Mesothelial cell of epicardium (in vitro differentiated cells): ENCODE measurements at places on chromosomes 7 and 10.

DNA sequence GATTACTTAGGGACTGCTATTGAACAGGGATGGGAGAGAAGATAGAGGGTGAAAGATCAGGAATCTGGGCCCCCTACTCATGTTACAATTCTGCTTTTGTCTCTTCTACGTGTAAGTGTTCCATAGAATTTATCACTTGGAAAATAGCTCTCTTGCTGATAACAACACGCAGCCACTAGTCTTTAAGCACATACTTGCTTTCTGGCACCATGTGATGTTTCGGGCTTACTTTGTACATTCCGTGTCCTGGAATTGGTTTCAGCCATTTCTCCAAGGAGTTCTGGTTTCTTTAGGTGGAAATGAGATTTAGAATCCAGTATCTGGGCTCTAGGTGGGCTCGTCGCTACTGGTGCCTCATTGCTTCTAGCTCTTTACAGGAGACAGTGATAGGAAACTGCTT, 59.7 kb downstream of the TFAM start:
- H3K4me1 ChIP-seq, result peaks cover 5% of the 10 kb centered on the region
- no peak overlapping the region for H3K27ac ChIP-seq
- no peak for DNase-seq
- H3K4me3 ChIP-seq, result no peak overlapping the region
- no peaks in the 10 kb centered on the region for H3K27me3 ChIP-seq

GRCh38 chr10:788796-789748, 99.6 kb upstream of the DIP2C start:
- H3K27ac ChIP-seq, result no peak overlapping the region
- peaks cover 10% of the 10 kb centered on the region for H3K4me1 ChIP-seq
- no peaks in the 10 kb centered on the region for H3K27me3 ChIP-seq
- no peaks in the 10 kb centered on the region for H3K36me3 ChIP-seq

GRCh38 chr7:134454277-134454676, 4.6 kb downstream of the AKR1B1 start:
- DNase-seq, result no peak
- peaks cover 17% of the 10 kb centered on the region for H3K36me3 ChIP-seq
- no peak overlapping the region for H3K4me3 ChIP-seq

DNA sequence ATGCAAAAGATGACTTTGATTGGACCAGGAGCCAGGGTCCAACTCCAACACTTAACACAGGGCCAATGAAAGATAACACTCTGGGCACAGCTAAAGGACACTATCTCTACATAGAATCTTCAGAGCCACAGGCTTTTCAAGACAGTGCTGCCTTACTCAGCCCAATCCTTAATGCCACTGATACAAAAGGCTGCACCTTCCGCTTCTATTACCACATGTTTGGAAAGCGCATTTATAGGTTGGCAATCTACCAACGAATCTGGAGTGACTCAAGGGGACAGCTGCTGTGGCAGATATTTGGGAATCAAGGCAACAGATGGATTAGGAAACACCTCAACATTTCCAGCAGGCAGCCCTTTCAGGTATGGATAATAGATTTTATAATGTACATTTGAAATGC, 160.7 kb downstream of the MALRD1 start:
- no peaks in the 10 kb centered on the region for H3K27me3 ChIP-seq
- no peaks in the 10 kb centered on the region for H3K36me3 ChIP-seq
- H3K4me1 ChIP-seq, result no peaks in the 10 kb centered on the region
- DNase-seq, result no peak
- H3K27ac ChIP-seq, result no peak overlapping the region

- no peak overlapping the region for H3K27ac ChIP-seq
- no peaks in the 10 kb centered on the region for H3K36me3 ChIP-seq
- peaks cover 28% of the 10 kb centered on the region for H3K4me1 ChIP-seq
- H3K27me3 ChIP-seq, result no peaks in the 10 kb centered on the region
- DNase-seq, result no peak
- H3K4me3 ChIP-seq, result no peak overlapping the region
These were observed 26.3 kb upstream of the PPIF start for GRCh38 chr10:79320820-79321493.
